Activated CD4-positive, alpha-beta memory T cell treated with anti-CD3 and anti-CD28 coated beads for 36 hours (primary cell): ENCODE measurements at places on chromosomes 2 and 18.

DNA sequence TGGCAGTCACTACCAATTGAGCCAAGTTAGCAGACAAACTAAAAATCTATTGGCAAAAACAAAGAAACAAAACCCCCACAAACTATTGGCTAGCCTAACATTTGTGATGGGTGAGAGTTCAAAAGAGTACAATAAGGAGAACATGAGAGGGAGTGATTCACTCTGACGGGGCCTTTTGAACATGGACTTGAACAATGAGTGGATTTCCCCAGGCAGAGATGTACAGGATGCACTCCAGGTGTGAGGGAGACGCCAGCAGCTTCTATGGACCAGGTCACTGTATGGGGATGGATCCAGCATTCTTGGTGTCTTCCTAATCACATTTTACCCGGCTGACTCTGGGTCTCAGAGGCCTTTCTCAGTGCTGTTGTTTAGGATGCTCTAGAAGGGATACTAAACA lies 167.5 kb upstream of the SMAD2 start:
- no peak for DNase-seq

DNA sequence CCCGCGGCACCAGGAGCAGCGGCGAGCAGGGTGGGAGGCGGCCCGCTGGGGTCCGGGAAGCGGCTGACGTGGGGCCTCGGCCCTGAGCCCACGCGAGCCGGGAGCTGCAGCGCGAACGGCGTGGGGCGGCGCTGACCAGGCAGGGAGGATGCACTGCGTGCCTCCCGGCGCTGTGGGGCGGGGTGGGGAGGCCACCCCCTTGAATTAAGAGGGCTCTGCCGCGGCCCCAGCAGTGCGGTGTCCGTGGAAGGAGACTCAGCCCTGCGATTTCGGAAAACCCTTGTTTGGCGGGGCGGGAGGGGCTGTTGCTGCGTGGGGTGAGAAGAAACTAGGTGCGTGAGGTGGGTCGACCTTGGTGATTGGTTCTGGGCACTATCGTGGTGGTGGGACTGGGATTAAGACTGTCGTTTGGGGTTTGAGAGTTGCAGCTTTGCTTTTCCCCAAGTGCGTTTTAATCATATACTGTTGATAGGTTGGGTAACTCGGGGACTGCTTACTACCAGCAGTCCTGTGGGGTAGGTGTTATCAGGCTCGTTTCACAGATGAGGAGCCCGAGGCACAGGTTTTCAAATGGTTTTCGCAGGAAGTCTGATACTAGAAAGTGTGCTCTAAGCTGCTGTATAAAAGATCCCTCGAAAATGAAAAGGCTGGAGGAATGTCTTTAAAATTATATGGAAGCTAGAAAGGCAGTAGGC lies 722 bp downstream of the ACSL3 start:
- peak; percentile 57 for DNase-seq

- DNase-seq, result no peak
These were observed 50.3 kb downstream of the SS18 start for GRCh38 chr18:26040051-26040656.

DNA sequence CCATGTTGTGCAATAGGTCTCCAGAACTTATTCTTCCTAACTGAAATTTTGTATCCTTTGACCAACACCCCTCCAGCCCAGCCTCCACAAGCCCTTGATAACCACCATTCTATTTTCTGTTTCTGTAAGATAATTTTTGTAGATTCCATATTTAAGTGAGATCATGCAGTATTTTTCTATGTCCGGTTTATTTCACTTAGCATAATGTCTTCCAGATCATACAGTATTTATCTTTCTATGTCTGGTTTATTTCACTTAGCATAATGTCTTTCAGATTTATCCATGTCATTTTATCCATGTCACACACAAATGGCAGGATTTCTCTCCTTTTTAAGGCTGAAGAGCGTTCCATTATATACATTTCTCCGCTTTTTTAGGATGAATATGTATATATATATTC lies 24.4 kb upstream of the ONECUT2 start:
- no peak for DNase-seq

DNA sequence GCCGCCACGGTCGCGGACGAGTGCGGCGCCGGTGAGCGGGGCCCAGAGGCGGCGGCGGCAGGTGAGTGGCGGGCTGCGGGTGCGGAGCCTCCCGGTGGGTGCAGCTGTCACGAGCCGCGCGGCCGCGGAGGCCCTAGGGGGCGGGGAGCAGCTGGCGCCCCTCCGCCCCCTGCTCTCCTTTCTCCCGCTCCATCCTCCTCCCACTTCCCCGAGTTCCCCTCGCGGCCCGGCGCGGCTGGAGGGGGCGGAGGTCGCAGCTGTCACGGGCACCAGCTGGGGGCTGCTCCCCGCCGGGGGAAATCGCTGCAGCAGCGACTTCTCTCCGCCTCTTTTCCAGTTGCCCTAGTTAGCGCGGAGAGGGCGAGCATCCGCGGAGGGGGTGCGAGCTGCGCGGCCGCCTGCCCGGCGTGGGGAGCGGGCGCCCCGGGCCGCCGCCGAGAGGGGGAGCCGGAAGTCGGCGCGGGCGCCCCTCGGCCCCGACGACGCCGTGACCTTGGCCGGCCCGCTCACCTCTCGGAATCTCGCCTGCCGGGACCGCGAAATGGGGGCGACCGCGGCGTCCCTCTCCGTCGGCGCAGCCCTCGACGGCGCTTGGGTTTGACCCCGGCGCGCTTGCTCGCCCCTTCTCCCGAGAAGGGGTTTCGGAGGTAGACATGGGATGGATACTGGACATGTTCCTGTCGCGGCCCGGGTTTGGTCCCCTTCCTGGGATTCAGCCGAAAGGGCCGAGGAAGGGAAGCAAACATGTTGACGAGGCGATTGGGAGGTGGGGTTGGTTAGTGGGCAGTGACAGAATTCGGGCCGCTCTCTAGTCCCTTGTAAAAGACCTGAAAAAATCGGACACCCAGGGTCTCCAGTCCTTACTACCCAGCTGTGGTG lies 727 bp downstream of the NCOA1 start:
- peak; percentile 67 for DNase-seq

DNA sequence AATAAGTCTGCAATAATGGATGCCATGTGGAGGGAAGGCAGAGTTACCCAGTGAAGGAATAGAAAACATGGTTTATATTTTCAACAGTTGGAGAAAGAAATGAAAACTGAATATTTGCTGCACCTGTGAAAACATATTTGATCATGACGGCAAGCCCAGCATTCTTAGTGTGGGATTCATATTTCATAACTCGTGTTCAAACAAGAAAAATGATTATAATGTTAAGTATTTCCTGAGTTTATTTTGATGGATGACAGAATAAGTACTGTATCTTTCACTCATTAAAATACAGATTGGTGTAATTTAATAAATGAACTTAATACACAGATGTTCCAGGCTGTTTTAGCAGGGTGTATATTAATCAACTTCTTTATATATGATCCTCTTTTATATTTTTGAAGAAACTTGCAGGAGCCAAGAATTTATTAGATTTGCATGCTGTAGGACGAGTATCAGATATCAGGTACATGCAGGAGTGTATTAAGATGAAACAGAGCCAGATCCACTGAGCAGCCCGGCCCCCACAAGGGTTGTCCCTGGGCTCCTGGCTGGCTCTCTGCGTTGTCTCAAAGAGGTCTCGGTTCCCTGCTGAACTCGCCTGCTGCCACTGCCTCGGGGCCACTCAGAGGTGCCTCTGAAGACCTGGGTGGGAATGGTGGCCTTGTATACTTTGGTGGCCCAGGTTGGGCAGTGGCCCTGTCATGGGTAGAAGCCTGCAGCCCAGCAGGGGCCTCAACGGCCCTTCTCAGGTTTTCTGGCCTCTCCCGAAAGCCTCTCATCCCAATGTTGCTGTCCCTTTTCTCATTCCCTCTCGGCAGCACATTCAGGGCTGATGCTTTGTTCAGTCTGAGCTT lies 95.0 kb upstream of the LDAH start:
- no peak for DNase-seq

GRCh38 chr2:182949052-182949451 lies 82.6 kb upstream of the FRZB start:
- DNase-seq, result no peak

DNA sequence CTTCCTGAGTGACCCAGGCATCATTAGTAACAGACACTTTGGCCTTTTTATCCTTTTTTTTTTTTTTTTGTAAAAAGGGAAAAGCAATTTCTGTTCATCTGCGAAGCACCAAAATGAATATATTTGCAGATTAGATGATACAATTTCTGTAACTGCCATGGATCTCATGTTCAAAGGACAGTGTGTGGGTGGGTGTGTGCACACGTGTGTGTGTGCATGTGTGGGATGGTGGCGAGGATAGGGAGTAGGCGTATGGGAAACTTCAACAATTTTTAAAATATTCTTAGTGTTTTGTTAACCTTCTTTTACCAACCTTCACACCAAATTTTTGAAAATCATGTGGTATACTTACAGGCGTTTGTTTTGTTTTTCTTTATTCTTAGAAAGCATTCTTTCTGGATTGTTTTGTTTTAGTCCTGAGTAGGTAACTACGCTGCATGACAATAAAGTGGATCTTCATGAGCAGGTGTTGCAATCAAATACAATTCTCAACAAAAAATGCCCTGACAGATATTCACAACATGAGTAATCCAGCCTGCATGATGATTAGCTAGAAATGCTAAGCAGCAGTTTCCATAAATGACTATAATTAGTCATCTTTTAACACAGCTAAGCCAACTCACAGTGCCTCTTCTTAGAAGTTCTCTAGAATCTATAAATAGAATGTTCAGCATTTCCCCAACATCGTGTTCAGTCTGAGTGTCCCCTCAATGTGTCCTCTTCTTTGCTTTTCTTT lies 53.5 kb upstream of the RMDN2 start:
- no peak for DNase-seq

- no peak for DNase-seq
These were observed 721 bp downstream of the FHOD3 start for GRCh38 chr18:36298126-36298741.

DNA sequence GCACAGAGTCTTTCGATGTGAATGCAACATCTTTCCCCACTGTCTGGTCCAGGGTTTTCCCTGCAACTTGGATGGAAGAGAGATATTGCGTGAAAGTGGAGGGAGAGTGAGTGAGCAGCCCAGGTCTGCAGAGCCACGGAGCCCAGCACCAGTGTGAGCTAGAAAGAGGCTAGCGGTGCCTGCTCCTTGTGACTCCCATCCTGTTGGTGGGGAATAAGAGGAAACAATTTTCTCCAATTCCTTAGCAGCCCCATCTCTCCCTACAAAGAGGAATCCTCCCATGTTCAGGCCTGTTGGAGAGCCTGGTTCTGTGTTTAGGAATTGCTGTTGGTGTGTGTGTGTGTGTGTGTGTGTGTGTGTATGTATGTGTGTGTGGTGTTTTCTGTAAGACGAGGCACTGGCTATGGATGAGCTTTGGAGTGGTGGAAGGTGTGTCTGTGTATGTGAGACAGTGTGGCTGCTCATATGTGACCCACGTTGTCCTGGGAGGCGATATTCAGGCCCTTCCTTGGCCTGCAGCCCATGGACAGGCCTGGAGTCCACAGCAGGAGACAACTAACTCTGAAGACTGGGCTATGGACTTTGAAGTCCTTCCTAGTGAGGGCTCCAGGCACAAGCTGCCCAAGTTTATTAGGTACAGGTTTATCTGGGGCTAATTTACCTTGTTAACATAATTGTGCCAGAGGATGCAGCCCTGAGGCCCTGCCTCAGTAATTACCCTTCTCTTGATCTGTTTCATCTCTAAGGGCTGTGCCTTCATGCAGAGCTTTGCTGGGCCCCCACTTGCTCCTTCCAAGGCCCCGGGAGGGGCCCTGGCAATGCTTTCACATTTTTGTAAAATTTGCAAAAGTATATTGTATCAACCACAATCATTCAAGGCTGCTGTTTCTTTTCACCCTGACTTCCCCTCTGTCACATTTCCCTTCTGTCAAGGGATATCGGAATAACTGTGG lies 88.6 kb upstream of the HAAO start:
- no peak for DNase-seq

GRCh38 chr2:176484838-176485237 lies 215.6 kb downstream of the MTX2 start:
- DNase-seq, result no peak

DNA sequence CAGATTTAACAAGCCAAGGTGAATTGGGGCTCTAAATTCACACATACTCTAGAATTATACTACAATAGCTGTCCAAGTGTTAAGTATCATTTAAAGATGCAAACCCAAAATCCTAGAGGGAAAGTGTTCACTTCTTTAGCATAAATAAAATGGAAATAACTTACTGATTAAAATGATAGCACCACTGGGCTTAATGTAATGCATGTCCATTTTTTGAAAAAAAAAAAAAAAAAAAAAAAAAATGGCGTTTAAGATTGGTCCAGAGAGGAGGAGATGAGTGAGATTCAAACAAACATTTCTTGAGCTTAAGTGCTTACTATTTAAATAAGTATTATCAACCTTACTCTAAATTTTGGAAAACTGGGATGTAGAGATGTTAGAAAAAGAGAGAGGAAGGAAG lies 251.5 kb upstream of the CWC22 start:
- no peak for DNase-seq
